ENCODE measurements at places on chromosomes 5 and 9.

GRCh38 chr9:135586601-135587109, 25.1 kb downstream of the PAEP start:
- no peak for DNase-seq

GRCh38 chr5:111235635-111236034, 11.5 kb downstream of the CAMK4 start:
- no peak for DNase-seq

- DNase-seq: no peak
Measured at GRCh38 chr5:83001796-83002381, 75.3 kb downstream of the TMEM167A start.

GRCh38 chr9:131582466-131583336, 37.4 kb downstream of the PRRT1B start:
- no peak for DNase-seq

- DNase-seq: no peak
Measured at GRCh38 chr5:170082701-170083100, 23.0 kb upstream of the FOXI1 start.

DNA sequence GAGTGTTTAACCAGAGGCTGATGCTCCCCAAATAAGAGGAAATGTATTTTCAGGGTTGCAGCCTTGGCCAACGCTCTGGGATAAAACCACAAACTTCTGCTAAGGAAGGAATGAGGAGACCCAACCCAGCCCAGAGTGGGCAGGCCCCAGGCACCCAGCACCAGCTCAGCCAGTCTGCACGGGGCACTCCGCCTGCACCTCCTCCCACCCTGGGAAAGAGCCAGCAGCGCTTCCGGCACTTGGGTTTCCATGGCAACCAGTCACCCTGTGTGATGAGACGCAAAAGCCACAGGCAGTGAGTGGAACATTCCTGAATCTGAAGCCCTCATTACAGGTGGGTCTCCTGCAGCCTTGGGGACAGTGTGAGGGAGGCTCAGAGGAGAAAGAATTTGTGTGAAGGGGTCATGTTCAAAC, 85.2 kb upstream of the ZBTB43 start:
- peak; percentile 78 for DNase-seq

DNA sequence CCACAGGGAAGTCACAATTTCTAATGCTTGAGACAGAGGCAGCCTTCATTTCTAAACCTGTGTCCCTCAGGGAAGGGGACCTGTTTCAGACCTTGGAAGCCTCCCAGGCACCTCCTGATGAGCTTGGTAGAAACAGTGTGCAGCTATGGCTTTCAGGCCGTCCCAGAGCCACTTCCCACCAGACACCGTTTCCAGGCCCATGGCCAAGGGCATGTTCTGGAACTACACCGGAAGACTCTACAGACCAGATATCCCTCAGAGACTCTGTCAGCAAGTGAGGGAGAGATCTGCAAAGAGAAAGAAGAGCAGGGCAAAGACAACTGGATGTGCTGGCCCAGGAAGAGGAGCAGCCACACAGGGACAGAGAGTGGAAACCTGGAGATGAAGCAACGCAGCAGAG, 82.2 kb upstream of the HSPA9 start:
- DNase-seq: no peak

GRCh38 chr9:134052941-134053340, 14.9 kb downstream of the BRD3 start:
- DNase-seq: no peak

- peak; percentile 96 for DNase-seq
Measured at GRCh38 chr5:93582677-93583438, at the start of gene NR2F1. Gene NR2F1 (plus strand): TSS chr5:93583222. CDS start chr5:93585024, 1,802 bp downstream.

DNA sequence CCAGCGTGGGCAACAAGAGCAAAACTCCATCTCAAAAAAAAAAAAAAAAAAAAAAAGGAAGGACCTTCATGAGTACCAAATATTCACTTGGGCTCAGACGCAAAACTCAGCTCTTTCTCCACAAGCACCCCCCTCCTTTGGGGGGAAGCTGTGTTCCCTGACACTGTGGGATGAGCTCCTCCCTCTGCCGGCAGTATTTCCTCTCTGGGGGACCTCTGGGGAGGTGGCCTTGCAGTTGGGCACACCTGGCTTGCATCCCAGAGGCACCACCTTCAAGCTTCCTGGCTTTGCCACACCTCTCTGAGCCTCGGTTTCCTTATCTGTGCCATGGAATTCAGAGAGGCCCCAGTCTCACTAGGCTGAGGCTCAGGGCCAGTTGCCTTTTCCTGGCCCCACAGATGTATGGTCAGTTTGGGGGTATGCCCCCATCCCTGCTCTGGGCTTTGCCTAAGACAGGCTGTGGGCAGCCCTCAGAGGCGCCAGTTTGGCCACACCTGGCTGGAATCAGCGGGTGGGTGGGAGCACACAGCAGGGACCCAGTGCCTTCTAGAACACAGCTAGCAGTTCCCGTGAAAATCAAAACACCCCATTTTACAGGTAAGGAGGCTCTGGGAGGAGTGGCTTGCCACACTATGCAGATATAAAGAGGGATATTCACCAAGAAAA, 157.5 kb upstream of the IER5L start:
- no peak for DNase-seq

DNA sequence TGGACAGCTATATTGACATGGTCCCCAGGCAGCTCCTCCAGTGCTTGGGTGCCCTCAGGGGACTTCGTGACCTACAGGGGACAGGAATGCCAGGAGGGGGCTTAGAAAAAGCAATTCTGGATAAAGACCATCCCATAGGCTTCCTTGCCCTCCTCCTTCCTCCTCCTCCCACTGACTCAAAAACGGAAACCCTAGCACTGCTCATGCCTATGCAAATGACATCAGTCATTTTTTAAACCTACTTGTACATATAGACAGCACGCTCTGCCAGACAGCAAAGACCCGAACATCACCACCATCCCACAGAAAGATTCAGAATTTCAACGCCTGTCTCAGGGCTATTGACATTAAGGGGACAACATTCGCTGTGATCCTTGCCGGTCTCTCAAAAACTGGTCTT, 11.0 kb downstream of the IGFBPL1 start:
- no peak for DNase-seq

DNA sequence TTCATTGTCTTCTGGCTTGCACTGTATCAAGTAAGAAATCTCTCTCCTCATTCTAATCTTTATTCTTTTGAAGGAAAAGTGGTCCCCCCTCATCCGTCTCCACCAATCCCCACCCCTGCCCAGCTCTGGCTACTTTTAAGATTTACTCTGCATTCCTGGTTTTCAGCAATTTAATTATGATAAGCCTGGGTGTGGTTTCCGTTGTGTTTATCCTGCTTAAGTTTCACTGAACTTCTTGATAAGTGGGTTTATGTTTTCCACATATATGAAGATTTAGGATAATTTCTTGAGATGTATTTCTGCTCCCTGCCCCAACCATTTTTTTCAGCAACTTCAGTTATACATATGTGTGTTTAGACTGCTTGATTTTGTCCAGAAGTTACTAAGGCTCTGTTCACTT, 46.5 kb downstream of the PTBP3 start:
- no peak for DNase-seq

DNA sequence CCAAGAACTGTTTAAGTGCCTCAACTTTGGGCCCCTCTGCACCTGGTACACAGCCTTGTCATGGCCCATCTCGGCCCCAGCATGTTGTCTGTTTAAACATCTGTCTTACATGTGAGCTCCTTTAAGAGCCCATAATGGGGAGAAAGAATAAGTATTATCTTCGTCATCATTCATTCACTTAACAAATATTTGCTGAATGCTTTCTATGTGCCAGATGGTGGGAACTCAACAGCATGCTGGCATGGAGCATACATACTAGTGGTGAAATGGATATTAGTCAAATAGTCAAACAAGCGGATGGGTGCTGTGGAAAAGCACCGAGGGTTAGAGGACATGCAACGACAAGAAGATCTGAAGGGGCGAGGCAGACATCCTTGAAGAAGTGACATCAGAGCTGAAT, 54.5 kb downstream of the GABBR2 start:
- peak; percentile 72 for DNase-seq

- peak; percentile 36 for DNase-seq
Measured at GRCh38 chr5:129905473-129906176, 1.4 kb downstream of the CHSY3 start.

GRCh38 chr5:114062932-114063867, 298.7 kb upstream of the KCNN2 start:
- DNase-seq: no peak

DNA sequence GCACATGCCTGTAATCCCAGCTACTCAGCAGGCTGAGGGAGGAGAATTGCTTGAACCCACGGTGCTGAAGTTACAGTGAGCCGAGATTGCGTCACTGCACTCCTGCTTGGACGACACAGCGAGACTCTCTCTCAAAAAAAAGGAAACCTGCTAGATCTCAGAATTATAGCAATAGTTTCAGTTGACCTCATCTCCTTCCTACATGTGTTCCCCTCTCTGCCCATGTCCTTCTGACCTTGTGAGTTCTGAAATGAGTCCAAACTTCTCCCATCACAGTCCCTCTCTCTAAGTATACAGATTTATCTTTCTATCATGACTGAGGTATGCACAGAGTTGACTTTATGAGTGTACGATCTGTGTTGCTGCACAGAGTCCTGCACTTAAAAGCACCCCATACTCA, 44.6 kb upstream of the SHOC1 start:
- no peak for DNase-seq

DNA sequence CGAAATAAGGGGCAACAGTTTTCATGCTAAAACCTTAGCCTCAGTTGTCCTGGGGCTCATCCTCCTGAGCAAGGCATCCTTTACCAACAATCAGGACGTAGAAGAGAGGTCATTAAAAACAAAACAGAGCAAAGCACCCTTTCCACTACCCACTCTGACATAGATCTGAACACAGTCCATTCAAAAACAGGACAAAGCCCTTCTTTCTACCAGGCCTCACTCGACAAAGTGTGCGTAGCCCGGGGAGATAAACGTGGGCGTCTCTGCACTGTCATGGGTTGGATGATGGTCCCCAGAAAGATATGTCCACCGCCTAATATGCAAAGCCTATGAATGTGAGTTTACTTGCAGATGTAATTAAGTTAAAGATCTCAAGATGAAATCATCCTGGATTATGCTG, 60.6 kb upstream of the TAS2R1 start:
- DNase-seq: no peak

GRCh38 chr9:89805571-89806292, 200.9 kb downstream of the GADD45G start:
- no peak for DNase-seq

DNA sequence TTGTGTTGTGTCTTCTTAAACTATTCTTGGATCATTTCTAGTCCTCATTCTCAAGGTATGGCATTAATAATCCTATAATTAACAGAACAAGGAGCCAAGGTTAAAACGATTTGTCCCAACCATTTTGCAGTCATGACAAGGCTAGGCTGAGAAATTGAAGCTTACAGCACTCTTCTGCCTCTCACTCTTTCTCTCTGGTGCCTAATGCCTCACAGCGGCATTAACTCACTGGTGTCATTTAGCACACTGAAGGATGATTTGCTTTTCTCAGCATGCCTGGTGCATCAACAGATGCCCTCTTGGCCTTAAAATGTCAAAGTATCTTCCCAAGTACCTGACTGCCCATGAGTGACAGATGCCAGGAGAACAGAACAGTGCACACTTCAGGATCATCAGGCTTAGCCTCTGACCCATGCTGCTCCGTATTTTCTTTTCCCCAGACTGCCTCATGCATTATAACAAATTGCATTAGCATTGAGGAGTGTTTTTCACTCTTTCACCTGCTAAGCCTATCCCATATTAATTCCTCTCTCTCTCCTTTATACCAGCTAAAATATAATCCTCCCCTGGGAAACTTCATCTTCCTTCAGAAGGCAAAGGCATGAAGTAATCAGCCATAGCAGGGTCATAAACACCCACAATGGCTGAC, 61.1 kb upstream of the SV2C start:
- DNase-seq: no peak

DNA sequence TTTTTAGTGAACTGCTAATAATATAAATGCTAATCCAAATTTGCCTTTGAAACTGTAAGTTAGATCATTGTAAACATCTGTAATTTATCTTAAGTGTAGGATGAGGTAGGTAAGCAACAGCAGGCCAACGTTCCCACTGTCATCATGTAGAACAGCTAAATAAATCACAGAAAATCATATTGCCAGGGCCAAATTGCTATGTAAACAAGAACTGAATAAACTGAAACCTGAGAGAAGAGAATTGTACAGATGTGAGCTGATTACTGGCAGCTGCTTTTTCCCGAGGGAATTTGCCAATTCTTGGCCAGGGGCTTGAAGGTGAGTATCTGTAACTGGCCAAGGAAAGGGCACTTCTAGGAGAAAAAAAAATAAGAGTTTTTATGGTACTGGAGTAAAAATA, 97.6 kb downstream of the CDH10 start:
- DNase-seq: no peak

DNA sequence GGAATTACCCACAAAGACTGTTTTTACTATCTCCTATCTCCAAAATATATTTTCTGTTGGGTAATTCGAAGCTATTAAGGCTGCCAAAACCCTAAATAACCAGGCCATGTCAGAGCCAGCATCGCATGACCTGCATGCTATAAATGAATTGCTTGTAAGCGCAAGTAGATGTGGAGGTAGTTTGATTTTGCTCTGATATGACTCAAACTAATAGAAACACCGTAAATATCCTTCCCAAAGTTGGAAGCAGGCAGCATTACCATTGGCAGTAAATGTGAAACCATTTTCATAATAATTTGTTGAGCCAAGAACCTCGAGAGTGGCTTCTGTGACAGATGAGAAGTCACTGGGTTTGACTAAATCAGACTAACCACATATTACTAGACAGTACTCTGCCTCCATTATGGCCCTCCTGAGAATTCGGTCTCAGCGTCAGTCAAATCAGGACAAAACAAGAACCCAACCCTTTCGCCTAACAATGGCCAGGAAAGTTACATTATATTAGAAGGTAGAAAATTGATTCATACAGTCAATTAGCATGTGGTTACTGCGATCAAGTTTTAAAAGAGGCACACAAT, 289.8 kb downstream of the SPOCK1 start:
- DNase-seq: no peak

DNA sequence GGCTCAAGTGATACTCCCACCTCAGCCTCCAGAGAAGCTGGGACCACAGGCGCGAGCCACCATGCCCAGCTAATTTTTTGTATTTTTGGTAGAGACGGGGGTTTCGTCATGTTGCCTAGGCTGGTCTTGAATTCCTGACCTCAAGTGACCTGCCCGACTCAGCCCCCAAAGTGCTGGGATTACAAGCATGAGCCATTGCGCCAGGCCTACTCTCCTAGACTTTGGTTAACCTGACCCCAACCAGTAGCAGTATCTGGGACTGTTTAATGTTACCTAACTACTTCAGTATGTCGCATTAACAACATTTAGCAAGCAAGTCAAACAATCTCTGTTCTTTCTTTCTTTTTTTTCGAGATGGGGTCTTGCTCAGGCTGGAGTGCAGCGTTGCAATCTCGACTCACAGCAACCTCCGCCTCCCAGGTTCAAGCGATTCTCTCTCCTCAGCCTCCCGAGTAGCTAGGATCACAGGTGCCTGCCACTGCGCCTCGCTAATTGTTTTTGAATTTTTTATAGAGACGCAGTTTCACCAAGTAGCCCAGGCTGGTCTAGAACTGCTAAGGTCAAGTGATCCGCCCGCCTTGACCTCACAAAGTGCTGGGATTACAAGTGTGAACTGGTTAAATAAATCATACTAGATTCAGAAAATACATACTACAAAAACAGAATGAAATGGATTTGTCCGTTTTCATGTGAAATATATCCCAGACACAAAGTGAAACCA, 2.0 kb downstream of the AK3 start:
- DNase-seq: no peak

GRCh38 chr9:117278020-117278419, 136.8 kb downstream of the ASTN2 start:
- DNase-seq: no peak

Measured in fibroblast of skin of back (primary cell).